ENCODE measurements at places on chromosomes 5 and 9. TPM values are rescaled to one million over a fixed set of nuclear protein-coding genes. Genes with fewer than 3 reads are reported as not detected.
A peak's percentile ranks its signal among the peaks of the same experiment; 100 is the strongest.

DNA sequence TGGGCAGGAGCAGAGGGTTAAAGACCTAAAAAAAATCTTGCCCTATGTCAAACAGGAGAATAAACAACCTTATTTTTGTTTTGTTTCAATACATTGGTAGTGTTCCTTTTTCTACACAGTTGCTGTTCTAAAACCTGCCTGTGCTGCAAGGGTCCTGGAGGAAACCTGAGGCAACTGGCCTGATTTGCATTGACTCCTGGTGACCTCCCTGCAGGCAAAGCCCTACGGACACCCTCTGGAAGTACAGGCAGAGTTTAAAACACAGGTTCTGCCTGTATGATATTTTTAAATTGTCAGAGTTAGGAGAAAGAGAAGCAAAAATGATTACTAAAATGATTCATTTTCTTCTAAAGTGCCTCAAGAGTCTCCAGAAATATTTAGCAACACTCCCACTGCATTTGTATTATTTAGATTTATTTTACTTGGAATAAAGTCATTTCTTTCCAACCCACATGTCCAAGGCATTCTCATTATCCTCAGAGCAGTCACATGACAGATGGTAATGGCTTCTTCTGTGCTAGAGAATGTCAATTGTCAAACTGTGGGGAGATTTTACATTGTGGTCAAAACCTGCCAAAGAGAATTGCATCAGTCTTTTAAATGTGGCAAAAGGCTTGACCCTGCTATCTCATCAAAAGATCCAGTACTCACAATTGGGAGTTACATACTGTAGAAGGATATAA, 559.6 kb downstream of the CETN3 start:
- H3K27me3 ChIP-seq = no peaks in the 10 kb centered on the region
- no peak overlapping the region for H3K4me3 ChIP-seq
- no peak overlapping the region for H3K27ac ChIP-seq
- no peaks in the 10 kb centered on the region for H3K4me1 ChIP-seq
- no peaks in the 10 kb centered on the region for H3K36me3 ChIP-seq

- DNase-seq = no peak
- H3K27ac ChIP-seq = no peak overlapping the region
- no peak overlapping the region for H3K4me3 ChIP-seq
Observed at GRCh38 chr5:163023846-163024245, 413.5 kb upstream of the CCNG1 start.

DNA sequence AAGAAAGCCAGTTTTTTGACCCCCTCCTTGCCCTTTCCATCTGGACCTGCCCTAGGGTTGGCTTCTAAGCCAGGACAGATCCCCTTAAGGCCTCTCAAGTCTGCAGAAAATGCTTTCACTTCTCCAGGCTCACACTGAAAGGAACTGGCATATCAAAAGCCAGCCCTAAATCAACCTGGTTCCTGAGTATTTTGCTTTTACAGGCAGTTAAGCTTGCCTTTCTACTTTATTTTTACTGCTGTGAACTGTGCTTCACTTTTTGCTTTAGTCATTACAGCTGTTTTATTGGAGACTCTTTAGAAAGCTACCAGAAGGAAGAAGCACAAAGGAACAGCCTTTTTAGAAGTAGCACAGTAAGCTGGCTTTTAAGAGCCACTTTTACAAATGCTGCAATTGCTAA, 5.0 kb downstream of the TARS1 start:
- peaks cover 48% of the 10 kb centered on the region for H3K36me3 ChIP-seq
- no peak for DNase-seq
- no peak overlapping the region for H3K4me3 ChIP-seq
- peaks cover 53% of the 10 kb centered on the region for H3K4me1 ChIP-seq

GRCh38 chr5:53560028-53560427, 411 bp upstream of the NDUFS4 start:
- peaks cover 18% of the 10 kb centered on the region for H3K27me3 ChIP-seq
- no peak overlapping the region for H3K27ac ChIP-seq

Gene SPATA31E1
- total RNA-seq = not detected

GRCh38 chr5:14385019-14385418, 196.6 kb upstream of the OTULINL start:
- peaks cover 2% of the 10 kb centered on the region for H3K36me3 ChIP-seq
- no peak overlapping the region for H3K4me3 ChIP-seq
- no peak for DNase-seq
- H3K27me3 ChIP-seq = peaks cover 6% of the 10 kb centered on the region
- H3K27ac ChIP-seq = no peak overlapping the region

- H3K36me3 ChIP-seq = peaks cover 24% of the 10 kb centered on the region
- peak overlapping the region; percentile 15 for H3K27ac ChIP-seq
- DNase-seq = no peak
- H3K27me3 ChIP-seq = peaks cover 3% of the 10 kb centered on the region
Observed at GRCh38 chr9:69757996-69758675, 1.7 kb downstream of the PTAR1 start.

- no peak for DNase-seq
- no peaks in the 10 kb centered on the region for H3K36me3 ChIP-seq
Observed at GRCh38 chr9:21788752-21789151, 13.7 kb upstream of the MTAP start.

DNA sequence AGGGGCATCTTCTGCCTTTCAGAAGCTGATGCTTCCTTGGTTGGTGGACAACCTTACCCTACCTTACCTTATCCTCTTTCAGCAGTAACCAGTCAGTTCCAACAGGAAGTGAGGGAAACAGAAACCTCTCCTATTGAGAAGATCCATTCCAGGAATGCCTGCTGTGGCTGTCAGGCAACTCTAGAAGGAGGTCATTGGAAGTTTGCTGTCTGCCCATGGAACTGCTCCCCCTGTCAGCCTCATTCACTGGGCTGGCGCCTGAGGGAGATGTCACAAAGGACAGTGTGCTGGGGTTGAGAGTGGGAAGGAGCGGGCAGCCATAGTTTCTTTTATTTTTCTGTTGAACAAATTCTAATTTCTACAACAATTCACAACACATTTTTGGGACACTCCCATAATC, 54.7 kb downstream of the IRX1 start:
- no peaks in the 10 kb centered on the region for H3K4me1 ChIP-seq
- H3K27ac ChIP-seq = no peak overlapping the region
- H3K4me3 ChIP-seq = no peak overlapping the region
- H3K27me3 ChIP-seq = no peaks in the 10 kb centered on the region
- H3K36me3 ChIP-seq = no peaks in the 10 kb centered on the region

Gene RALGPS1
- 1.8 TPM for total RNA-seq

Gene CEP78
- 35.2 TPM for total RNA-seq

Gene ORM1
- total RNA-seq = not detected

GRCh38 chr5:58322453-58322852, 137.4 kb downstream of the PLK2 start:
- no peak overlapping the region for H3K4me3 ChIP-seq
- DNase-seq = no peak
- no peaks in the 10 kb centered on the region for H3K4me1 ChIP-seq
- H3K27me3 ChIP-seq = peaks cover 2% of the 10 kb centered on the region
- H3K27ac ChIP-seq = no peak overlapping the region
- H3K36me3 ChIP-seq = no peaks in the 10 kb centered on the region

DNA sequence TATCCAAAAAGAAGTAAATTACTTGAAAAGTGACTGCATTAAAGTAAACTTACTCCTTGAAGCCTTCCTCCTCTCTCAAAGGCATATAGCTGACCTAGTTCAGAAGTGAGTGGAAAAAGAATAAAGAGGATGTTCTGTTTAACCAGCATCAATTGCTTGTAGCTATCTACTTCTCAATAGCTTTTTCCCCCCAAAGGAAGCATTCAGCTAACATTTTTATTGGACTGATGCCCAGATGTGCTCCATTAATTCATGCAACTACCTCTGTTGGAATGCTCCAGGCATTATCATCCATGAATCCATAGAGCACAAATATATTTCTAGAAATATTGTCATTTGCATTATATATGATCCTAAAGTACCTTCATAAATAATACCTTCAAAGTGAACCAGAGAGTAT, 132.8 kb downstream of the RASEF start:
- no peaks in the 10 kb centered on the region for H3K4me1 ChIP-seq
- no peak overlapping the region for H3K4me3 ChIP-seq
- H3K36me3 ChIP-seq = no peaks in the 10 kb centered on the region

DNA sequence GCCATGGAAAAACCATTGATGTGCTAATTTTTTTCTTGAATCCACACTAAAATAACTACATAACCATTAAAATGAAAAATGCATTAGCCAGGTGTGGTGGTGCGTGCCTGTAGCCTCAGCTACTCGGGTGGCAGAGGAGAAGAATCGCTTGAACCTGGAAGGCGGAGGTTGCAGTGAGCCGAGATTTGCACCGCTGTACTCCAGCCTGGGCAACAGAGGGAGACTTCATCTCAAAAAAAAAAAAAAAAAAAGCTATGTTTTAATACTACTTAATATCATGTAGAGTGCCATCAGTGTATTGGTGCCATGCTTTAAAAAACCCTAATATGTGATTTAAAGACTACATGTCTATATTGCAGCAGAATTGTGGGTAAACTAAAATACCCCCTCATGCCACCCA, 58.9 kb downstream of the NDFIP1 start:
- DNase-seq = no peak
- H3K27ac ChIP-seq = no peak overlapping the region
- H3K4me3 ChIP-seq = no peak overlapping the region
- H3K4me1 ChIP-seq = no peaks in the 10 kb centered on the region
- no peaks in the 10 kb centered on the region for H3K27me3 ChIP-seq

DNA sequence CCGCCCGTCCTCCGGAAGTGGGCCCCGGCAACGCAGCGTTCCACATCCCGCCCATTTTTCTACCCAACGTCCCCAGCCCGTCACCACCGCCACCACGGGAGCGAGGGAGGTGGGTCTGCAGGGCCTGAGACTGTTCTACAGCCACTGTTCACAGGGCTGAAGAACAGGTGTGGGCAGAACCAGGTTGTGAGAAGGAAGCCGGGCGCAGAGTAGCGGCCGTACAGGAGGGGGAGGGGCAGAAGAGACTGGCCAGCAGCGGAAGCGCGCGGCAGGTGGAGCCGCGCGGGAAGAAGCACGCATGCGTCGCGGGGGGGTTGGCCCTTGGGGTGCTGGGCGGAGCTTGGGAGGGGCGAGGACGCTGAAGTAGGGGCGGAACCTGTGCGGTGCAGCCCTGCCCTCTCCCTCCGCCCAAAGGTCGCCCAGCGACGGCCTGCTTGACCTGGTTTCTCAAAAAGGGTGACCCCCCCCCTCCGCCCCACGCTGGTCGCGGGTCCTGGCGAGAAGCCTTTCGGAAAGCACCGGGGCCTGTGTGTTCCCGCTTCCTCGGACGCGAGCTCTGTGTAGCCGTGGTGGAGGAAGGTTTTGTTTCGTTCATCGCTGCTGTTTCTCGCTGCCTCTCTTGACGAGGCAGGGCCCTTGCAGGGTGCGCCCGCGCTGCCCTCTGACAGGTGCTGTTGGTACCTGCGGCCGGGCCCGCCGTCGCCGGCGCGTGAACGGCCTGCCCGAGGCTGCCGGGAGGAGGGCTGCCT, 7.8 kb upstream of the MGAT1 start:
- peak; percentile 91 for DNase-seq
- H3K4me3 ChIP-seq = peak overlapping the region; percentile 84
- peaks cover 16% of the 10 kb centered on the region for H3K36me3 ChIP-seq
- peak overlapping the region; percentile 99 for H3K27ac ChIP-seq
- peaks cover 2% of the 10 kb centered on the region for H3K27me3 ChIP-seq

Gene PCDHB12
- not detected for total RNA-seq

Gene IFNA21
- total RNA-seq = not detected

DNA sequence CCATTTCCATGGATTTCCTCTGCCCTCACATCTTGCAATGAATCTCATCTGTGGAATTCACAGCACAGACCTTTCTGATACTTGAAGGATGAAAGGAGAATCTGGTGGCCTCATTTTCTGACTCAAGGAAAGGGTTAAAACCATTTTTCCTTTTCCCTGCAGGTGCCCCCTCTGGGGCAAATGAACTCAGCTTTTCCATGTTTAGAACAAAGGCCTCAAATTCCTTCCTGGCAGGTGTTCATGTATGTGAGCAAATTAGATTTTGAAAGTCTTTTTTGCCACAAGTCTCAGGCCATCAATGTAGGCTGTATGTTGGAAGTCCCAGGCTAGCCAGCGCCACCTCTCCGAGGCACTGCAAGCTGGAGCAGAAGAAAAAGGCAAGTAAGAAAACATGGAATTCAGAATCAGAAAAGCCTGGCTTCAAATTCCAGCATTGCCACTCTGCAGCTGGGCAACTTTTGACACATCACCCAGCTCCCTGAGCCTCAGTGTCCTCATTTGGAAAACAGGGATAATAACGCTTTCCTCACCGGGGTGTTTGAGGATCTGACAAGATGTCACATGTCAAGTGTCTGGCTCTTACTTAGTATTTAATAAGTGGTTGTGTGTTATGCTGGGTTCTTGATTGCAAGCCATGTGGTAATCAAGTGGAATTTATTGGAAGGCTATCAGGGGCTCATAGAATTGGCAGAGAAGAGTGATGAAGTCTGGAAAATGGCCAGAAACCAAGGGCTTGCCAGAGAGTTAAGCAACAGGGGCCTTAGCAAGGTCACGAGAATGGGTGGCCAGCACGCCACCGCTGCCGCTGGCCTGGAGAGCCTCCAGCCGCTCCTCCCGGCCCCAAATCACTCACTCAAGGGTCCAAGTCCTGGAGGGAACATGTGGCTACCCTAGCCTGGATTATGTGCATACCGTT, 48.4 kb upstream of the SMIM23 start:
- no peak overlapping the region for H3K27ac ChIP-seq
- H3K36me3 ChIP-seq = no peaks in the 10 kb centered on the region
- no peak overlapping the region for H3K4me3 ChIP-seq
- no peaks in the 10 kb centered on the region for H3K4me1 ChIP-seq

- no peak overlapping the region for H3K4me3 ChIP-seq
- H3K27me3 ChIP-seq = no peaks in the 10 kb centered on the region
- DNase-seq = no peak
- H3K4me1 ChIP-seq = no peaks in the 10 kb centered on the region
- no peak overlapping the region for H3K27ac ChIP-seq
- no peaks in the 10 kb centered on the region for H3K36me3 ChIP-seq
Observed at GRCh38 chr9:87137718-87138117, 190.4 kb upstream of the GAS1 start.

Gene CDKN2B-AS1
- 1.2 TPM for total RNA-seq

GRCh38 chr9:105148328-105149006, 96.0 kb upstream of the SLC44A1 start:
- DNase-seq = no peak
- peaks cover 9% of the 10 kb centered on the region for H3K27me3 ChIP-seq
- no peaks in the 10 kb centered on the region for H3K36me3 ChIP-seq
- H3K27ac ChIP-seq = no peak overlapping the region
- H3K4me1 ChIP-seq = no peaks in the 10 kb centered on the region

- DNase-seq = no peak
- no peak overlapping the region for H3K27ac ChIP-seq
- H3K27me3 ChIP-seq = peaks cover 8% of the 10 kb centered on the region
- no peak overlapping the region for H3K4me3 ChIP-seq
Observed at GRCh38 chr5:116002116-116002906, 30.0 kb upstream of the ARL14EPL start.

GRCh38 chr5:157915638-157916037, 56.7 kb upstream of the CLINT1 start:
- H3K36me3 ChIP-seq = no peaks in the 10 kb centered on the region
- H3K27ac ChIP-seq = no peak overlapping the region
- peaks cover 30% of the 10 kb centered on the region for H3K4me1 ChIP-seq
- DNase-seq = no peak
- H3K4me3 ChIP-seq = no peak overlapping the region

GRCh38 chr5:92548346-92548745, 1032.7 kb downstream of the NR2F1-AS1 start:
- no peak for DNase-seq
- no peaks in the 10 kb centered on the region for H3K27me3 ChIP-seq
- no peak overlapping the region for H3K4me3 ChIP-seq
- no peak overlapping the region for H3K27ac ChIP-seq
- no peaks in the 10 kb centered on the region for H3K4me1 ChIP-seq

GRCh38 chr9:131679261-131680020, 60.4 kb downstream of the RAPGEF1 start:
- H3K27ac ChIP-seq = peak overlapping the region; percentile 99
- peaks cover 18% of the 10 kb centered on the region for H3K36me3 ChIP-seq
- no peak for DNase-seq
- peak overlapping the region; percentile 39 for H3K4me3 ChIP-seq
- H3K27me3 ChIP-seq = no peaks in the 10 kb centered on the region
- H3K4me1 ChIP-seq = peaks cover 88% of the 10 kb centered on the region
